ENCODE measurements at places on chromosomes 6 and 20.
A peak's percentile ranks its signal among the peaks of the same experiment; 100 is the strongest.

DNA sequence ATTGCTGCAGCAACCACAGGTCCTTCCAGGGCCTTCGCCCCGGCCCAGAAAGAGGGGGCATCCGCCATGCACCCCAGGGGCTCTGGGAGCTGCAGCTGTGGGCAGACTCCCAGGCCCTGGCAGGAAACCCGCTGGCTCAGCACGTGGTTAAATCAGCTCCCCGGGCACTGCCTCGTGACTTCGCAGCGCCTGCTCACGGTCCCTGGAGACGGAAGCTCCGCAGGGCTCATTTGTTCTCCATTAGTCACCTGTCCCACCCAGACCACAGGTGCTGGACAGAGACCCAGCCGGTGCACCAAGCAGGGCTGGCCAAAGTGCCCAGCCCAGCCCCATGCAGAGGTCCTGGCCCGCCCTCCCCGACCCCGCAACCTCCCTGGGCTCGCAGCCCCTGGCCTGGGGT, 14.7 kb downstream of the KCNQ2 start:
- DNase-seq: peak; percentile 62

DNA sequence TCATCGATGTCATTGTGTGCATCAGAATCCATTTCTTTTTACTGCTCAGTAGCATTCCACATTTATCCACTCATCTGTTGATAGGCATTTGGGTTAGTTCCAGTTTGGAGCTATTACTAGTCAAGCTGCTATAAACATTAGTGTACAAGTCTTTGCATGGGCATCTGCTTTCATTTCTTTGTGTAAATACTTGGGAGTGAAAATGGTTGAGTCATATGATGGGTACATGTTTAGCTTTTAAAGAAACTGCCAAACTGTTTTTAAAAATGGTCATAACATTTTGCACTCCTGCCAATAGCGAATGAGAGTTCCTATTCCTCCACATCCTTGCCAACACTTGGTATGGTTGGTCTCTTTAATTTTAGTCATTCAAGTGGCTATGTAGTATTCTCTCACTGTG, 21.2 kb upstream of the SLC22A2 start:
- no peak for DNase-seq

GRCh38 chr20:53708129-53708968, 114.7 kb upstream of the ZNF217 start:
- no peak for DNase-seq

GRCh38 chr6:166623318-166623717, 3.7 kb downstream of the RPS6KA2 start:
- DNase-seq: no peak

DNA sequence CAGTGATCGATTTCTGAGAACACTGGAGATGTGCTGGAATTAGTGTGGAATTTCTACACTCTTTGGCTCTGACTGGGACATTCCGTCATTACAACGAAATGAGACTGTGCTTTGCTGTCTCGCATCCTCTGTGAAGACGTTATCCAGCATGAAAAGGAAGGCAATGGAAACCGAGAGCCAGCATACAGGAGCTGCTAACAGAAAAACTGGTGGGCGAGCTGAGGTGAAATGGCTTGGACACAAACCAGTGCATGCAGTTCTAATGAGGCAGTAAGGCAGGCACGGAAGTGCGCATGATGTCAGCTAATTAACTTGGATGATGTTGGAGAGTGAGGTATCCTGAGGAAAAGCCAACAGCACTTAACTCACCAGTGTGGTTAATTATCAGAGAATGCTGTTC, 202.8 kb upstream of the AGPAT4 start:
- DNase-seq: no peak

DNA sequence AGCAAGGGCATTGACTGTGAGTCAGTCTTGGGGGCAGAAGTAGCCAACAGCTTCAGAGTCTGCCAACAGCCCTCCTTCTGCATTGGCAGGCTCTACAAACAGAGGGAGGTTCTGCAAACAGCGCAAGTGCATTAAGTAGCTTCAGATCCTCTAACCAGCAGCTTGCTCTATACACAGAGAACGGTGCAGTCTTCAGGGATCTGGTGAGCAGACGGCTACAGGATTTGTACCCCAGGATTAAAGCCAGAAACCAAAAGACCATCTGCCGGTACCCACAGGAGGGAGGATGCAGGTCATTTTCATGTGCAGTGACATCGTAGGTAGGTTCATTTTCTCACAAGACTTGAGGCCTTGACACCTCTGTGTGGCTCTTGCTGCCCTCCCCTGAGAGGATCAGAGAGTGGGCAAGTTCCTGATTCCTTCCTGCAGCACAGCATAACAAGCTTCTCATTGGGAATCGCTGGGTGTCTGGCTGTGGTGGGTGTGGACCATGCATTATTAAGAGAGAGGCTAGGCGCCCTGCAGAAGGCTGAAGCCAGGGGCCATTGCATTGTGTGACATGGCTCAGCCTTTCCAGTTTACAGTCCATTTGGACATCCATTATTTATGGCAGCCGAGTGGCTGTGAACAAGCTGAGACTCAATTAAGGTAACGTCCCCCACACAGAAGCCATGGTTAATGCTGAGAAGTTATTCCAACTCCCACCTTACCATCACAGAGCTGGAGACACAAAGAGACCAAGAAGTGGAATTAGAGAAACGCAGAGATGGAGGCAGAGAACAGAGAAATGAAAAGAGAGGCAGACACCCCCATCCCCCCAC, 250.0 kb downstream of the LRFN2 start:
- no peak for DNase-seq

- DNase-seq: peak; percentile 7
These were observed 30.4 kb upstream of the TRERF1 start for GRCh38 chr6:42482174-42482573.

- no peak for DNase-seq
These were observed 1.8 kb downstream of the RRAGD start for GRCh38 chr6:89410231-89410761.

All from NCI-H2081 (cell line).